ENCODE measurements at places on chromosomes 11 and 22. TPM values are rescaled to one million over a fixed set of nuclear protein-coding genes. Genes with fewer than 3 reads are reported as not detected.
A peak's percentile ranks its signal among the peaks of the same experiment; 100 is the strongest.

LGALS12 gene
- 0.17 TPM for total RNA-seq

HBB gene
- total RNA-seq: 18.5 TPM

DNA sequence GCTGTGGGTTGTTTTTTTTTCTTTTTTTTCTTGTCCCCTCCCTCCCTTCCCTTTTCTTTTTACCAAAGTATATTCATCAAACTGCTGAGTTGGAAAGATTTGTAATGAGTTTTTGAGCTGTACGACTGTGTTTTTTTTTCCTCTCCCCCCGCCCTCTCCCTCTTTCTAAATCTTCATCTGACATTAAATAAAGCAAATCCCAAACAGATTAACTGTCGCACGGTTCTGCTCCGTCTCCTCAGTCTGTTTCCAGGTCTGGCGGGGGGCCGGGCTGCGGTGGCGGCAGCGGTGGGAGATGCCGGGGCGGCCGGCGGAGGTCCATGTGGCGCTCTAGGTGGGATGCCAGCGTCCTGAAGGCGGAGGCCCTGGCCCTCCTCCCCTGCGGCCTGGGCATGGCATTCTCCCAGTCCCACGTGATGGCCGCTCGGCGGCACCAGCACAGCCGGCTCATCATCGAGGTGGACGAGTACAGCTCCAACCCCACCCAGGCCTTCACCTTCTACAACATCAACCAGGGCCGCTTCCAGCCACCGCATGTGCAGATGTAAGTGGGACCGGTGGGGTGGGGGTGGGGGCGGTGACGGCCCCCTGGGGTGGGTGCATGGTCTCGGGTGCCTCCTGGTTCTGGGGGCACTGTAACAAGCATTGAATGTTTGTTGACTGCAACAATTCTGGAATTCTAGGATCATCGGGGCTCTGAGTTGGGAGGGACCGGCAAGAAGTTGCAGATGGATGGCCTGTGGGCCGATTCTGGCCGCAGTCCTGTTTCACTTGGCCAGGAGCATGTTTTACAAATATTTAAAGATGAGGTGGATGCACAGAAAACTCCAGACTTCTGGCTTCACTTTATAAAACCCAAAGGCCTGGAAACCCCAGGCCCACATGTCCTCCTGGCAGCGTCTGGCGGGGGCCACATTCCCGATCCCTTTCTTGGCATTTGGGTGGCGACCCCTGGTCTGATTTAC is 13.1 kb downstream of the MPPED1 start:
- no peak for DNase-seq

GRCh38 chr22:23057331-23057730 is 13.0 kb upstream of the GNAZ start:
- peak; percentile 50 for DNase-seq

- DNase-seq: no peak
Measured at GRCh38 chr22:27397036-27397953, 404.3 kb downstream of the MN1 start.

DNA sequence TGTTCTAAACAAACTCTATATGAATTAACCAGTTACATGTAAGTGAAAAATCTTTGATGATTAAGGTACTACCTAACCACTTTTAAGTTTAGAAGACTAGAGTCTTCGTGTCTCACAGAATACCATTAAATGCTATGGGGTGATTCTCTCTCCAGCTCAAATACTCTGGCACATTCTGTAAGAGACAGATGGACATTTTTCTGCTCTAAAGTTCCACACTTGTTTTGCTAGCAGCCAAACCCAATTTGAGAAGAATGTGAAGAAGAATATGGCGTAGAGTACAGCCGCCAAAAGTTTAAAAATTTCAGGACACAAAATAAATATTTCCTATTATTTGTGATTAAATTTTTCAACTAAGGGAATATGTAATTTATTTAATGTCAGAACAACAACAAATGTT is 339.1 kb downstream of the GUCY1A2 start:
- no peak for DNase-seq

DNA sequence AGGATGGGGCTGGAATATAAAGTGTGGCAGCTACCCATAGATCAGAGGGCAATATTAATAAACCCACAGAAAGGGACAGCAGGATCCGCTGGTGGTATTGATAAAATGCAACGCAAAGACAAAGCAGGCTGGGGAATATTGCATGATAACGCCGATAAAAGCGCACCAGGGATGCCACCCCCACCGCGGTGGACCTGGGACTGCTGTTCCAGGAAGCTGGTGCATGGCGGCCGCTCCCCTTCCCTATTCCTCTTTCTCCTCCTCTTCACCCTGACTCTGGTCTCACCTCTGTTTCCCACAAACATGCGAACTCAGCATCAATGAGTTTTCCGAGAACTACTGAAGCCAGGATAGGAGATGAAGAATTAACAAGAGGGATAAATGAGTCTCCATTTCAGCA is 20.2 kb downstream of the SPATA19 start:
- peak; percentile 81 for DNase-seq

DNA sequence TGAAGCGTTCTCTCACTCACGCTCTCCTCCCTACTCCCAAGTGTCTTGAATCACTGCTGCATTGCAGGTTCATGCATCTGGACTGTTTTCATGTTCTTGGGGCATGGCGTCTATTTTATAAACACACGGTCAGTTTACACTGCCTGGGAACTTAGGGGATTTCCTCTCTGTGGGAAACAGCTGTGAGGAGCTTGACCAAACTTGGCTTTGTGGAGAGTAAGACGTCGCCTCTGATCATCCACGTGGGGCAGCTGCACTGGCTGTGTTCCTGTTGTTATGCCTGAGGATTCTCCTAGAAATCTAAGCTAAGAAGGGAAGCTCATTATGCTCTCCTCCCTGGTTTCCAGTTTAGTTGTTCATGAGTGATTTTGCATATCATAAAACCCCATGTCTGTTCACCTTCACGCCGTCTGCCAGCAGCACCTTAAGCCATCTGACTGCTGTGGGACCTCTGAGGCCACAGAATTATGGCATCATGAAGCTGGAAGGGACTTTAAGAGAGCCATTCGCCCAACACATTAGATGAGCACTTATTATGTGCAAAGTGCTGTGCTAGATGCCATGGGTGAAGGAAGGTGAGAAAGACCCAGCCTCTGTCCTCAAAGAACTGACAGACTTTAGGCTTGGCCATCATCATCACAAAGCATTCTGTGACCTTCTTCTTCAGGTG is 38.8 kb upstream of the POU2AF1 start:
- DNase-seq: peak; percentile 83
